Stimulated activated CD8-positive, alpha-beta memory T cell treated with anti-CD3 and anti-CD28 coated beads, Interleukin-15, amount 100 ng/mL, for 48 hours (primary cell): ENCODE measurements at places on chromosomes 1 and 21.

DNA sequence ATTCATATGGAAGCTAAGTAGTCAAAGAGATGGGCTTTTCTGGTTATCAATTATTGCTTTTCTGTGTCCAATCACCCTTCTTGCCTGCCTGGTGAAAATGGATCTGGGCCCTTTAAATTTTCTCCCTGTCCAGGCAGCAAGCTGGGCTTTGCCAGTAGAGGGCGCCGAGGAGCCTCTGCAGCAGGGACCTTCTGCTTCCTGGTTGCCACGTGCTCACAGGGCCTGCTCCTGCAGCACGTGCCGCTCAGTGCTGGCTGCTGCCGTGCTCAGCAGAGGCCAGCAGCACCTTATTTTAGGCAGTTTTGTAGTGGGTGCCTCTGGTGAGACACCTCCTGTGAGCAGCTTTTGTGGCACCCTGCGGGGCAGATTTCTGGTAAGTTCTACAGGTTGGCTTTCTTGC lies 4.0 kb downstream of the ACTL8 start:
- no peak for DNase-seq

GRCh38 chr1:174743654-174744561 lies 255.8 kb upstream of the CACYBP start:
- DNase-seq = no peak

DNA sequence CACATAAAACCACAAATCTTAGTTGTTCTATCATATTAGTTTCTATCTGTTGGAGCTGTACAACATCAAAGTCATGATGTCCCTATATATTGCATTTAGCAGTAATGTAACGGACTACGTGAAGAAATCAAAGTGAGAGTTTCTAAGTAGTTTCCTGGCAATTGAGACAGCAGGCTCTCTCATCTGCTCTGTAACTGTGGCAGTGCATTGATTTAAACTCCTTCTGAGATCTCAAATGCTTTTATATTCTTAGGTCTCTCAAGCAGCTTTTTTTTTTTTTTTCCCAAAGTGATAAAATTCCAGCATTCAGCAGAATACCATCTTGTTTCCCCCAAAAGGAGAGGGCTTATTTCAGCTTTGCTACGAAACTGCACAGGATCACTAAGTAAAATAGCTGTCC lies 480.1 kb downstream of the PTBP2 start:
- no peak for DNase-seq

GRCh38 chr1:22825486-22826189 lies 115.0 kb downstream of the EPHB2 start:
- DNase-seq = no peak

DNA sequence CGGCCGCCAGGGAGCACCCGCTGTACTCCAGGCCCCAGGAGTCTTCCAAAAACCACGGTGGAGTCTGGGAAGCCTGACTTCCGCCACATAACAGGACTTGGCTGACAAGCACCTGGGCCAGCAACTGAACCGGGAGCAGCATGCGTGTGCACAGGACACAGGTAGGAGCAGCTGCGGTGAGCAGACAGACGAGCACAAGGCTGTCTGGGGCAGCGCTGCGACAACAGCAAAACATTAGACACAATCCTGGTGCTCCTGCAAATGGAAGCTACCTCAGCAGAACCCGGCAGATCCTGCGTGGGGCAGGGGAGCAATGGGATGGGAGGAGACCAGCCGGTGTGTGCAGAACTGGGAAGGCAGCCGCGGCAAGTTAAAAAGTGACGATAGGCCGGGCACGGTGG lies 80.4 kb downstream of the NPHP4 start:
- no peak for DNase-seq

- no peak for DNase-seq
These were observed 183.7 kb upstream of the LMO4 start for GRCh38 chr1:87144981-87145380.

DNA sequence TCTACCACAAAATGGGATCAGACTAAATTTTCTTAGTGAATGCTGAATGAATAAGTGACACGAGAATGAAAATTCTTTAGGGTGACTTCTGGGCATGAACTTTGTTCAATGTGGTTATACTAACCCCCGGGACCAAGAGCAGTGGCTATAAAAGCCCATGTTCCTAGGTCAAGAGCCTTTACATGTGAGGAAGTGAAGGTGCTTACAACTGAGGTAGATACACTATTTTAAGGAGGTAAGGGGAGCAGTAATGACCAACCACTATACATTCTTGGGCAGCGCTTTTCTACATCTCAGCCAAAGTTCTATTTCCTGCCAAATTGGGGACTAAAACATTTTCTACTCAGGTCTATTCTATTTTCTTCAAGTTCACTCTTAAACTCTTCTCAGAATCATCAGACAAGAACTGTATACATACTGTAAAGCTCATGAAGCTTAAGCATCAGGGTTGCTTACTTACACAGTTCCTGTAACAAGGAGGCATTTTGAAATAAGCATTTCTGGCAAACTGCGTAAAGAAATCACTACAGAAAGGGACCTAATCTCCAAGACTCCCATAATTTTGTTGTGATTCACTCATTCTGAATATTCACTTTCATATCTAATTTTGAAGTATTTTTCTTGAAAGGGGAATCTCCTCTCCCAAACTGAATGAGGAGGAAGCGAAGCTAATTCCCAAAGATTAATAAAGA lies 8.5 kb upstream of the ARHGAP29 start:
- no peak for DNase-seq

DNA sequence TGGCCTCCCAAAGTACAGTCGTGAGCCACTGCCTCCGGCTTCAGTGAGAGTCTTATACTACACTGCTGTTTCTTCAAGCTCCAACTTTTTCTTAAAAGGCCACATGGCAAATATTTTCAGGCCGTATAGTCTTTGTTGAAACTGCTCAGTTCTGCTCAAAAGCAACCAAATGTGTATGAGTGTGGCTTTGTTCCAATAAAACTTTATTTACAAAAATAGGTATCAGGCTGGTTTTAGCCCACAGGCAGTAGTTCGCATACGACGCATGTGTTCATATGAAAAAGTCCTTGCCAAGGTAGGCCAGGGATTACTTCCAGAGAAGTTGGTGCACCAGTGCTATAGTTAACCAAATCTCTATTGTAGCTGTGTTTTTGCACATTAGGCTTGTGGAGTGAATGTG lies 6.2 kb downstream of the PLEKHM2 start:
- DNase-seq = no peak

- DNase-seq = no peak
These were observed 395.7 kb downstream of the KCNH1 start for GRCh38 chr1:210738256-210738655.

DNA sequence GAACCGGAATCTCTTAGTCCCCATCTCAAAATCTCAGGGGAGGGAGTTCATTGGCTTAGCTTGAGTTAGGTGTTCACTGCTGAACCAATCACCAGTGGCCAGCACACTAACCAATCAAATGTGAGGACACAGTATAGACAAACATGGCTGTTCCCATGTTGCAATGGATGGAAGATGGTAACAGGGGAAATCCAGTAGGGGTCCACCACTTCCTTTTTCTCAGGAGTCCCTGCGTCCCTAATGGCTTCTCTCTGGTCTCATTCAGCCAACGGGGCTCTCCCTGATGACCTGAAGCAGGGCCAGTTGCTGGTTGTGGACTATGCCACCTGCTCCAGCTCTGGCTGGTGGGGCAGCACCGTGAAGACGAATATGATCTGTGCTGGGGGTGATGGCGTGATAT lies 9.7 kb downstream of the CELA2B start:
- DNase-seq = no peak

DNA sequence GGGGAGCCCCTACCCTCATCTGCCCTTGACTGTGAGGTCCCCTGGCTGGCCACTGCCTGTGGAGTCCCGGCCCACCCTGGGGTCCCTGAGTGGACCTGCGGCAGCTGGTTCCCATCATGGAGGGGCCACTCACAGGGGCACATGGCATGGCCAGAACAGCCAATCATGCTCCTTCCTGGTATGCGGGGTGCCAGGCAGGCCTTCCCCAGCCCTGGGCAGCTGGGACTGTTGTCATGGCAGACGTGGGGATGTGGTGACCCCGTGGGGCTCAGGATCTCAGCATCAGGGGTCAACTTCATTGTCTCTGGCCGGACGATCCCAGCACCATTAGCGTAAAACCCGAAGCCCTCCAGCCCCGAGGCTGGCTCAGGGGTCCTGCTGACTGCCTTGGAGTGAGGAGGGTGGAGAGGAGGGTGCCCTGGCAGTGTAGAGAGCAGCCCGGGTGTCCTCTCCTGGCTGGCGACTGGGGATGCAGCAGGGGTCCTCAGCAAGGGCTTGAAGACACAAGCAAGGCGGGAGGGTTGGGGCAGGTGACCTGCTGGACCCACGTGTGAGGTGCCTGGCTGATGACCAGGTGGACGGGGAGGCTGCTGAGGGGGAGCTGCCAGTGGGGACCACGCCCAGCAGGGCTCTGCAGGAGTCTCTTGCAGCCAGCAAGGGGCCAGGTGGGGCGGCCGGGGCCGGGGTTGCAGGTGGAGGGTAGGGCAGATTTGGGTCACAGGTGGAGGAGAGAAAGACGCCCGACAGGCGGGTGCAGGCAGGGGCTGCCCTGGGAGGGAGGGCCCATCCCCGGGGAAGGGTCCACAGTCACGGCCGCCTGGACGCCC lies 45.1 kb downstream of the TRIM11 start:
- no peak for DNase-seq

DNA sequence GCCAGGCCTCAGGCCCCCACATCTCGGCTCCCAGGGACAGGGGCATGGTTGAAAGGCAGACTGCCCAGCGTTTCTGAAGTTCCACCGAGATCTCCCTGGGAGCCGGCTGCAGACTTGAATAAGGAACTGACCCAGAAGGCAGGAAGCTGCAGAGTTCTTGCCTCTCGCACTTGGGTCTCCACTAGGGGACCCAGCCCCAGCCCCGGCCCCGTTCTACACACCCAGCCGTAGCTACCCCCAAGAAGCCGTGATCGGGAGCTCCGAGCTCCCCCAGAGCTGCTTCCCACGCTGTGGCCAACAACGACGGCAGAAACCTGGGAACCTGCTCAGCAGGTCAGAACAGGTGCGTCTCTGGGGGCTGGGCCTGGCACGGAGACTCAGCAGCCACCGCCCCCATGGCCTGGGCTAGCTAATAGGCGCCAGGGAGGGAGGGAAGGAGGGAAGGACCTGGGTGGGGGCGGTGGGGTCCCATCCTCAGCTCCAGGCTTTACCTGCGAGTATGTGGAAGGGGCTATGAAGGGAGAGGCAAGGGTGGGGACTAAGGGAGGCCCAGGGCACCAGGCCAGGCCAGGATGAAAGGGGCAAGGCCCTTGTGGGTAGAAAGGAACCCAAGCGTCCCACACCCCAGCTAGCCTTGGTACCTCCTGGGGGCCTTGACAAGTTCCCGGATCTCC lies at the start of gene NECTIN4:
NECTIN4 (minus strand) TSS at position 308 of the 674 bp plus-strand sequence; CDS start at position 46, 262 bp downstream.
- DNase-seq = no peak

DNA sequence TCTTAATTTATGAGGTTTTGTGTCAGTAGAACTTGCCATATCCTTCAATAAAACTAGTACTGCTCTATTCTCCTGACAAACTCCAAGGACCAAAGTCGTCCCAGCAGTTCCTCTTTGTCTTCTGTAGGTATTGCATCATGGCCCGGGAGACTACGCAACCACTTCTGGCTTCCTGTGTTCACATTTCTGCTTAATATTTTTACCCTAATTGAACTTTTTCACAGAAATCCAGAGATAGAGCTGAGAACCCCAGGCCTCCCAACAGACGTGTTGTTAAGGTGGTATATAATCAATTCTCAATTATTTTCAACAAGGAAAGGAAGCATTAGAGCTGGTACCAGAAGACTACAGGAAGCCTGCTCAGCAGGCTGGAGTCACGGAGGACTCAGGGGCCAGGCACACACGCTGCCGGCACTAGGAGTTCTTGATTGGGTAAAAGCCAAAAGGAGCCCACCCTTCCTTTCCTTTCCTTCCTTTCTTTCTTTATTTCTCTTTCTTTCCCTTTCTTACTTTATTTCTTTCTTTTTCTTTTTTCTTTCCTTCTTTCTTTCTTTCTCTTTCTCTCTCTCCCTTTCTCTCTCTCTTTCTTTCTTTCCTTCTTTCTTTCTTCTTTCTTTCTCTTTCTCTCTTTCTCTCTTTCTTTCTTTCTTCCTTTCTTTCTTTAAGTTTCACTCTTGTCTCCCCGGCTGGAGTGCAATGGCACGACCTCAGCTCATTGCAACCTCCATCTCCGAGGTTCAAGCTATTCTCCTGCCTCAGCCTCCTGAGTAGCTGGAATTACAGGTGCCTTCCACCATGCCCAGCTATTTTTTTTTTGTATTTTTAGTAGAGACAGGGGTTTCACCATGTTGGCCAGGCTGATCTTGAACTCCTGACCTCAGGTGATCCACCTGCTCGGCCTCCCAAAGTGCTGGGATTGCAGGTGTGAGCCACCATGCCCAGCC lies 173.7 kb downstream of the ZBTB18 start:
- DNase-seq = no peak

GRCh38 chr1:196098000-196098399 lies 510.2 kb downstream of the KCNT2 start:
- DNase-seq = no peak

GRCh38 chr1:103146166-103146565 lies 37.8 kb upstream of the COL11A1 start:
- DNase-seq = no peak

DNA sequence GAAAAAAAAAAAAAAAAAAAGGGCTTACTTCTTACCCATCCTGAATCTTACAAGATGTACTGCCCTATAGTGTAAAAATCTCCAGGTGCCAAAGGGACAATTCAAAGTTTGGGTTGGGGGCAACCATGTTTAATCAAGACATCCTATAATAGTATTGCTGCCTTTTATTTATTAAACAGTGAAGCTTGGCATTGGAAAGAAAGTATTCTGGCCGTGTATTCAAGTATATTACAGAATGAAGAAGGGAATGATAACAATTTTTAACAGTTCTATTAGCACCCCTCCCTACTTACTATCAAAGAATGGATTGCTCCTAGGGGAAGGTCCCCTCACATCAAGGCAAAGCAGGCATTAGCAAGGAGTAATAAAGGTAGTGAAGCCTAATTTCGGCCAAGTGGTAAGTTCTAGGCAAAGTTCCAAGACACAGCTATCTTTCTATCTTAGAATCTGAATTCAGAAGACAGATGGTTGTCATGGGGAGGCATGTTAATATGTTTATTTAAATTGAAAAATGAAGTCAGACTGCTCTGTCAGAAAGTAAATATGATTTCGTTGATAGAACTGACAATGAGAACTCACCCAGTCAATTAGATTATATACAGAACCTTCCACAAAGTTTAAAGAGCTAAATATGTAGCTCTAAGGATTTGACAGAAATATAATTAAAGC lies 24.6 kb downstream of the ST7L start:
- no peak for DNase-seq

DNA sequence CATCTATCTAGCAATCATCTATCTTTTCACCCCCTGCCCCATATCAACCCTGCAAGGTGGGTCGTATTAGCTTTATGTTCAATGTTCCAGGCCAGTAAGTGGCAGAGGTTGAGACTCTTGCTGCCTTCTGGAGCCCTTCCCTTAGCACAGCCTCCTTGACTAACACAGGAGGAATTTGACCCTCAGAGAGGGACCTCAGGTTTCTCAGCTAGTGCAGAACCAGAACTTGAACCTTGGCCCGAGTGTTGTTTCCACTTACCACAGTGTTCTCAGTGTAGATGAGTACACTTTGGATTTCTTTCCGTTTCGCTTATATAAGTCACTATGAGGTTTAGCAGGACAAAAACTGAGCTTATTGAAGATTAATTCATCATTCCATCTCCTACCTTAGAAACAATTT lies 11.1 kb upstream of the ATF3 start:
- no peak for DNase-seq

- DNase-seq = no peak
These were observed 6.2 kb downstream of the LRRC52 start for GRCh38 chr1:165549973-165550372.
